ENCODE measurements at places on chromosomes 5 and 9. TPM values are rescaled to one million over a fixed set of nuclear protein-coding genes. Genes with fewer than 3 reads are reported as not detected.

- DNase-seq, result no peak
These were observed 116.3 kb downstream of the PTTG1 start for GRCh38 chr5:160537940-160538339.

DNA sequence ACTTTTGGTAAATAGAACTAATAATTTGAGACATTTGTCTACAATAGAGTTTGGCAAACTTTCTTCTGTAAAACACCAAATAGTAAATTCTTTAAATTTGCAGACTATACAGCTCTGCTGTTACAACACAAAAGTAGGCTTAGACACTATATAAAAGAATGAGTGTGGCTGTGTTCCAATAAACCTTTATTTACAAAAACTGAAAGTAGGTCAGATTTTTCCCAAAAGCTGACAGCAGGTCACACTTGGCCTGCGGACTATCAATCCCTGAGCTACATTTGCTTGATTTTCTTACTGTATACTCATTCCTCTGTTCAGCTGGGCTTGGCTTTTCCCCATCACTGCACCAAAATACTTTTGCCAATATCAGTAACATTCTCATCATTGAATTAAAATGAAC lies 189.4 kb downstream of the COMMD10 start:
- no peak for DNase-seq

- no peak for DNase-seq
These were observed 106.2 kb upstream of the SLC24A2 start for GRCh38 chr9:19895006-19895405.

GRCh38 chr5:33944543-33945132 lies 8.5 kb downstream of the RXFP3 start:
- no peak for DNase-seq

ANKRD55 gene
- not detected for total RNA-seq

SH2D3C gene
- total RNA-seq, result 21.3 TPM

ESM1 gene
- total RNA-seq, result 0.19 TPM
